ENCODE measurements at places on chromosomes 2 and 18.

DNA sequence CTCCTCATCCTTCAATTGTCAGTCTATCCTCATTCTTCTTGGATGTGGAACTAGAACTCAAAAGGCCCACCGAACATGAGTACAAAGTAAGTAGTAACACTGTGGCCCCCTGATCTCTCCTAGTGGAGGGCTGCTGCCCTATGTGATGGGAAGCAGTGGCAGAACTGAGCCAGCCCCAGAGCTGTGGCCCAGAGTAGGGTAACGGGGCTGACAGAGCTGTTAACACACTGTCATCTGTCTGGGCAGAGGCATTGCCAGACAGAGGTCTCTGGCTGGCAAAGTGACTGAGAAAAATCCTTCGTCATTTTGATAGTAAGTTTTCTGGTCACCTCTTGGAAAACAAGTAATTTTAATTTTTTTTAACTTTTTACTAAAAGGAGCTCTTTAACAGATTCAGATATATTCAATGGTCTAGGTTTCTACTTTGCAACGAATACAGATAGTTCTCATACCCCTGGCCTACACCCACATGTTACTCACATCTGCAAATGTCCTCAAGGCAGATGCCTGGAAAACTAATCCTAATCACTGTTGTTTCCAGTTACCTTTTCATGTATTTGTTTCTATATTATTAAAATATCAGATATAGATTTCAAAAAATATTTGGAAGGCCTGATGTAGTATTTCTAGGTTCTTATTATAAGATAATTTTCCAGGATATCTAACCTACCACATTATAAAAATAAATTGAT lies 588.7 kb downstream of the CPS1 start:
- DNase-seq, result no peak

- DNase-seq, result no peak
These were observed 118.7 kb downstream of the EPB41L3 start for GRCh38 chr18:5424903-5425664.

- DNase-seq, result no peak
These were observed 65.3 kb upstream of the AMMECR1L start for GRCh38 chr2:127951026-127951425.

- DNase-seq, result no peak
These were observed 224.8 kb upstream of the FN1 start for GRCh38 chr2:215660687-215661086.

DNA sequence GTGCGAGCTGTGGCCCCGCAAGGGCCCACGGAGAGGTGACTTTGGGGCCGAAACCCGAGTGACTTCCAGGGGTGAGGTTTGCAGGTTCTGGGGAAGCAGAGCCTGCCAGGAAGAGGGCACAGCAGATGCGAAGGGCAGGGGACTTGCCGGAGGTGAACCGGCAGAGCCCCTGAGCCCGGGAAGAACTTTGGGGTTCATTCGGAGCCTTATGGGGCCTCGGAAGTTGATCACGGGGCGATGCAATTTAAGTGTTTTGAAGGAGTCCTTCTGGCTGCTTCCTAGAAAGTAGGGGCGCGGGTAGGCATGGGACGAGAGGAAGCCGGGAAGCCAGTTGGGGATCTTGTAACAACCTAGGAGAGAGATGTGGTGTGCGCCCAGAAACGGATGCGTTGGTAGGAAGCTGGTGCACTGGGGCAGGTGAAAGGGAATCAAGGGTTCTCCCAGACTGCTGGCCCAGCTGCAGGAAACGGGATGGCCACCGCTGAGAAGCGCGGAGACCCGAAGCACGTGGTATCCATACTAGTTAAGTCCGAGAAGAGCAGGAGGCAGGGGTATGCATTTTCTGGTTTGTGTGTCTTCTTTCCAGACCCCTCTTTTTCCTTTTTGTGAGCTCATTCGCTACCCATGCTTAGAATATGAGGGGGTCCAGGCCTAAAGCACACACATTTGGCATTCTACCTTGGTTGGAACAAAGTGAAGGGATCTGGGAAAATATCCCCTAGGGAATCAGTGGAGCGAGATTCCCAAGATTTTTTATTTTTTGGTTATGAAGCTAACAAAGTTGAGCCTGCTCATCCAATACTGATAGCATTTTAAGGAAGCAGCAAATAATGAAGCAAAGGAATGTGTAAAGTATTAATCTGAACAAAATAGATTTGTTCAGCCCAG lies 758 bp downstream of the SCLY start:
- peak; percentile 16 for DNase-seq

DNA sequence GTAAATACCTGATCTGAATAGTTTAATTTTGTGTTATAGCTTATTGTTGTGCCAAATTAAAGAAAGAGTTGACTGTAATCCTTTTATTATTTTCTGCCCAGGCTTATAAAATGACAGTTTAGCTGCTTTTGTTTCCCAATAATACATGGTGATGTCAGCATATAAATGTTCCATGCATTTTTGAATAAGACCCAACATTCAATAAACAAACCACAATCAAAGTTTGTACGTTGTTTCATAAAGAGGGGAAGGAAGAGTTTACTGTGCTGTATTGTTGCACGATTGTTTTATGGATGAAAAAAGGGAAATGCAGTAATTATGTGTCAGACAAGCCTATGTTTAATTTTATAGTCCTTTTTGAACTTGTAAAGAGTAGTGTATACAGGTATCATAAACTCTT lies 177.2 kb upstream of the SCN7A start:
- DNase-seq, result no peak

DNA sequence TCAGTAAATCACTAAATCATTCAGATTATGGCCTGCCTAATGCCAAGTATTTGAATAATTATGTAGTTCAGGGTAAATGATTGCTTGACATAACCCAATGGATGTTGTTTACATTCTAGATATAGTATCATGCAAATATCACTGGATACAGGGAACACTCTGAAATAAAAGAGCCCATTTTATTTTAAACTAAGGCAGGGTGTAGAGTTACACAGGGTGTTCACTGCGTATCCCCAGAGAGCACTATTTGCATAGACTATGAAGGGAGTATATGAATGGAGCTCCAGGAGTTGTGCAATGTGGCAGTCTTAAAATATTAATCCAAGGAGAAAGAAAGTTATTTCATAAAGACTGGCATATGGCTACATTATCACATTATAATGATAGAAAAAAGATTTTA lies 701.1 kb upstream of the KLHL29 start:
- no peak for DNase-seq

- no peak for DNase-seq
These were observed 127.5 kb downstream of the NCK2 start for GRCh38 chr2:105872142-105872728.

DNA sequence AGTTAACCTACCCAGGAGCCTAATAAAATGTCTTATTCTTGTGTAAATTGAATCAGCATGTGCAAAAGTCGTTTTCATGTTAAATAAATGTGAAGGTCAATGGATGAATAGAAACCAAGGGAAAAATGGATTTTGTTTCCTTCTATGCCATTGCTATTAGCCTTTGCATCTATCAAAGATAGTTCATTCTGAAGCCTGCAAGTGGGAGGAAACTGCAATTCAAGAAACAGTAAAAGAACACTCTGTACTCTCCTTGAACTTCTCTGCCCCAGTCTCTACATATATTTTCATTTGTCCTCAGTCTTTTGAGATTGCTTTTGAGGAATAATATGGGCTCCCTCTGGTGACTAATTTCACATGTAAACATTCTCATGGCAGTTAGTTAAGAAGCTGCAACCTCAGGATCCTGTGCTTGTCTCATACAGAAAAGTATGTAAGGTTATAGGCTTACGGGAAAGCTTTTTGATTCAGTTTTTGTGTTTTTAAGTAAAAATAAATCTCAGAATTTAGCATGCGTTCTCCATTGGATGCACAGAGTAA lies 1590.0 kb upstream of the LRRTM1 start:
- no peak for DNase-seq

DNA sequence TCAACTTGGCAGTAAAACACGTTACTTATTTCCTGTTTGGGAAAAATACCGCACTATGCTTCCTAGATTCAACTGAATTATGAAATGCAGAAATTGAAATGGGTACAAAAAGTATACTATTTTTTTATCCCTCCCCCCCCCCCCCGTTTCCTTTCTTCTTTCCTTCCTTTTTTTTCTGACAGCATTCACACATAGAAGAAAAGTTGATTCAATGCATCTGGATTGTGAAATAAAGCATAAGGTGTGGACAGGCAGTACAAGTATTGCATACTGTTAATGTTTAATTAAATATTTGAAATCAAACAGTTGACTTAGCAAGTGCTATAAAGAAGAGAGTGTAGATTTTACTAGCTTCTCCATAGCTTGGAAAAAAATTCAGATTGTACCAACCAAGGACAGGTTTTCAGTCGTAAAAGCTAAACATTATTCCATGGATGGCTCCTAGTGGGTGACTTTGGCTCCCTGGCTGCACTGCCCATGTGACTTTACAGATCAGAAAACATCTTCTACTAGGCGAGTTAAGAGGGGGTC lies 21.6 kb upstream of the AGFG1 start:
- no peak for DNase-seq

GRCh38 chr2:219059375-219059724 lies 1.4 kb downstream of the IHH start:
- no peak for DNase-seq

DNA sequence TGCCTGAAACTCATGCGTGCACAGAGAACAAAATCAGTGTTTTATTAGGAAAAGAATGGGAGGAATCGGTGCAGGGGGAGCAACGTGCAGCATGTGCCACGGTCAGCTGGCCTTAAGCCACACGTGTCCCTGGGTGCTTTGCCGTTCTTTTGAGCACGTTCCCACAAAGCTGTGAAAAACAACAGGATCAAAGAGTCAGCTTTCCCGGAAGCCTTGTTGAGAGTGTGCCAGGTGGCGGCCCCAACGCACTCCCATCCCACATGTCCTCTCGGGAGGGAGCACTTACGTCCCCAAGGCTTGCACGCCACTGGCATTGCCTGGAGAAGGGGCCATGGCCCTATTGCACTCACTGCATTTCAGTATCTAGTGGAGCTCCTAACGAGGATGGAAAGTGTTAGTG lies 511.2 kb downstream of the EIPR1 start:
- DNase-seq, result no peak

DNA sequence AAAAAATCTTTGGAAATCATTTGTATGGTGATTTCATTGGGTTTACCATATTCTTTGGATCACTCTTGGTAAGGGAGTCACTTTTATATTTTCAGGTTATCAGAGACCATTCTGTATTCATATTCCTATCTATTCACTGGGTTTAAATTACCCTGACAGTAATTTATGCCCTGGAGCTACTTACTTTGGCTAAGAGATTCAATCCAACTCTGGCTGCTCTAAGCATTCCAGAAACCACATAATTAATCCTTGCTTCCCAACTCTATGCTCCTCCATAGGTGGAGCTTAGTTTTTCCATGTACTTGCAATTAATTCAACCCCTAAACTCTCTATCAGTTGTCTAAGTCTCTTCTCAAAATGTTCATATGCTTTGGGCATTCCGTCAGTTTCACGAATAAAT lies 336.3 kb downstream of the AGPS start:
- DNase-seq, result no peak

- DNase-seq, result no peak
These were observed 89.6 kb downstream of the BCL2 start for GRCh38 chr18:63229971-63230370.

DNA sequence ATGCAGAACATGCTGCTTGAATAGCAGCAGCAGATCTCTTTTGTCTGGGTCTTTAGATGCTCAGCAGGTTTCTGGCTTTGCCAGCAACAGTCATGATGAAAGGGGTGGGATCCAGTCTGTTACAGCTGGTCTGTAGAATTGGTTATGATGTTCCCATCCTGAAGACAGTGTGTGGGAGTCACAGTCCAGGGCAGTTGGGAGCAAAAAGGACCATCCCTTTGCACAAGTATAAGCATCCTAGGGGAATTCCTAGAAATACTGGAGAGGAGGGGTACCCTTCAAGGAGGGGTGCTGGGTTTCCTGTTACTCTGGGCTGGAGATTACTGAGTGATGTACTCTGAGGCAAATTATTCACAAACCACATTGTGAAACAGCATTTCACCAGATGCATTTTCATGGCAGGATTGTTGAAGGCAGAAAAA lies 119.9 kb upstream of the RND3 start:
- DNase-seq, result no peak

GRCh38 chr18:58998401-58999203 lies 133.9 kb downstream of the ZNF532 start:
- DNase-seq, result no peak

DNA sequence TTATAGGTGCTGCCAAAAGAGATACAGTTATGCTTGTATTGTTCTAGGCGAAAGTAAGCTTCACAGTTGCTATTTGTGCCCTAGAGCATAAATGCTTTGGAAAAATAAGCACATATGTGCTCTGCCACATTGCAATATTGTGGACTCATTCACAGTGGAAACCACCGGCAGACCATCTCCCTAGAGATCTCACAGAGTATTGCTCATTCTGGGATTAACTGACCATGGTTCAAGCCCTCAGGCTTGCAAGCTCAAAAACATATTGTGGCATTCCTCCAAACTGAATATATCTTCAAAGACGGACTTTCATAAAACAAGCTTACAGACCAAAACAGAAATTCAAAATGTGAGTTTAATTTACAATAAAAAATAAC lies 158.2 kb upstream of the CCDC150 start:
- DNase-seq, result no peak

DNA sequence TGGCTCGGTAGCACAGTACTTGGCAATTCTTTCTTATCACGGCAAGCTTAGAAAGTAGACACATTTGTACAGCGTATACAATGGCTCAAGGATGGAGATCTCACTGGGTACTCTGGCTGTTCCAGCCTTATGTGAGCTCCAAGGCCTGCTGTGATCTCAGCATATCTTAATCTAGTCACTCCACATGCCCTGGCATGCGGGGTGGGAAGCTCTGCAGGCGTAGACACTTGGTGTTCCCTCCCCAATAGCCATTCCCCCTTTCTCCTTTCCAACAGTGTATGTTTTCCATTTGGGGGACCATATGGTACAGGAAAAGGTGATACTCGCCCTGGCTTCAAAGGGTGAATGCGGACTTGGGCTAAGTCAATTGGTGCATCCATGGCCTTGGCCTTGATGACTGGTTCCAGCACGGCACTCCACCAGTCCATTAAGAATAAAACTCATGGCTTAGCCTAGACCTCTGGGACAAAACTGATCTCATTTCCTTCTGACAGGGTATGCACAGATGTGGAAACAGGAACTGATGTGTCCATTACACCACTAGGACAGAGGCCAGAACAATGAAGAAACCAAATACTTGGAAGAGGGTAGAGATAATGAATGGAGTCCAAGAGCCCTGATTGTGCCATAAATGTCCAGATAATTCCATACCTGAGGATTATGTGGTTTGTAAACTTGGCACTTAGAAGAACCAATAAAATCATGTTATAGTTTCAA lies 28.4 kb downstream of the TGIF1 start:
- DNase-seq, result no peak

DNA sequence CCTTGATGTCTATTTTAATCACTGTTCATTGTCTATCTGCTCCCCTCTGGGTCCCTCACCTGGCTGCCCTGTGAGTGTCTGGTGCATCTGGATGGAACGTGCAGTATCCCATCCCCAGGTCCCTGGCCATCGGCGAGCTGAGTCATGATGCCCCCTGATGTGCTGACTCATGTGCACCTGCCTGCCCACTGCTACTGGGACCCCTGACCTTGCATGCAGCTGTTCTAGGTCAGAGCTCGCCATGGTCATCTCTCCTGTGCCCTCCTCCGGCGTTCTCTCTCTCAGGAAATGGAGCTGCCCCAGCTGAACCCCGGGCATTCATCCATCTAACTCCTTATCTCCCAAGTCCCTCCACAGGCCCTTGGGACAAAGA lies 516.2 kb upstream of the HS6ST1 start:
- DNase-seq, result no peak

Measured in activated T-cell treated with anti-CD3 and anti-CD28 coated beads for 1 hour (primary cell).